ENCODE measurements at places on chromosomes 16 and 17. TPM values are rescaled to one million over a fixed set of nuclear protein-coding genes. Genes with fewer than 3 reads are reported as not detected.
A peak's percentile ranks its signal among the peaks of the same experiment; 100 is the strongest.

Gene RNF222
- 0.03 TPM for total RNA-seq

Gene CTDNEP1
- total RNA-seq = 26.8 TPM

- peak; percentile 5 for DNase-seq
These were observed at the start of gene LPCAT2 for GRCh38 chr16:55508941-55509931. Gene LPCAT2 (plus strand): TSS chr16:55509072. CDS start chr16:55509182, 110 bp downstream.

GRCh38 chr16:66844342-66845079, at the start of gene CA7:
Gene CA7 (plus strand): TSS chr16:66844414. CDS start chr16:66844488, 74 bp downstream.
- no peak for DNase-seq

- no peak for DNase-seq
These were observed 303.0 kb upstream of the ZFHX3 start for GRCh38 chr16:73350707-73351452.

DNA sequence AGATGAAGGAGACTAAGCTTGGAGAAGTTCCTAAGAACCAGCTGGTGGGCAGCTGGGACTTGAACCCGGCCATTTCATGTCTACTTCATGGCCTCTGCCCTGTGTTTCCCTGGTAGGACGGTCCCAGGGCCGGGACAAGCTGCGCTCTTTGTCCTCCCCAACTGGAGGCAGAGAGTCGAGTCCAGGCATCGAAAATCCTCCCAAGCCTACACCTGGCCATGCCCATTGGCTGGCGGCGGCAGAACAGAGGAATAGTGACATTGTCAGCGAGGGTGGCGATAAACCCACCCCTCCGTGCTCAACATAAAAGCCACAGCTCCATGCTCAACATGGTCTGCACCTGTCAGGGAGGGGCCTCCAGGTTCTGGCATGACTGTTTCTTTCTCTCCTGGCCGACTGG, 77.7 kb downstream of the RBFOX3 start:
- DNase-seq = no peak

Gene HP
- not detected for total RNA-seq

DNA sequence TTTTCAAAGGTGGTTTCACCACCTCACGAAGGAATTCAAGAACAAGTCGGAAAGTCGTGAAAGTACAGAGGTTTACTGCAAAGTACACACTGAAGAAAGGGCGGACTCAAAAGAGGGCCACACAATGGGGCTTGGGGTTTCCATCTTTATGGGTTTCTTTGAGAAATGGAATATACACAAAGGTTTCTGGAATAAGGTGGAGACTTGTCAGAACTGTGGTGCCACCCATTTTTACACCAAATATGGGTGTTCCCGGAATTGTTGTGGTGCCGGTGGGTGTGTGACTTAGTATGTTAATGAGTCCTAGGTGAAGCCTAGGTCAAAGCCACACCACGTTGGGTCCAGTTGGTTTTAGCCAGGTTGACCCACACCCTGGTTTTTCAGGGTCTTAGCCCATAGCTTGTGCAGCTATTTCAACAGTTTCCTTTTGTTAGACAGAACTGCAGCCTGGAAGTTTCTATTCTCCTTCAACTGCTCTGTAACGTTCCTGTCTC, 567 bp upstream of the GCSH start:
- DNase-seq = no peak

Gene DHX40
- 66.5 TPM for total RNA-seq

- no peak for DNase-seq
These were observed 214.1 kb downstream of the RPTOR start for GRCh38 chr17:80758481-80759376.

Gene SLC5A11
- total RNA-seq = 0.18 TPM

DNA sequence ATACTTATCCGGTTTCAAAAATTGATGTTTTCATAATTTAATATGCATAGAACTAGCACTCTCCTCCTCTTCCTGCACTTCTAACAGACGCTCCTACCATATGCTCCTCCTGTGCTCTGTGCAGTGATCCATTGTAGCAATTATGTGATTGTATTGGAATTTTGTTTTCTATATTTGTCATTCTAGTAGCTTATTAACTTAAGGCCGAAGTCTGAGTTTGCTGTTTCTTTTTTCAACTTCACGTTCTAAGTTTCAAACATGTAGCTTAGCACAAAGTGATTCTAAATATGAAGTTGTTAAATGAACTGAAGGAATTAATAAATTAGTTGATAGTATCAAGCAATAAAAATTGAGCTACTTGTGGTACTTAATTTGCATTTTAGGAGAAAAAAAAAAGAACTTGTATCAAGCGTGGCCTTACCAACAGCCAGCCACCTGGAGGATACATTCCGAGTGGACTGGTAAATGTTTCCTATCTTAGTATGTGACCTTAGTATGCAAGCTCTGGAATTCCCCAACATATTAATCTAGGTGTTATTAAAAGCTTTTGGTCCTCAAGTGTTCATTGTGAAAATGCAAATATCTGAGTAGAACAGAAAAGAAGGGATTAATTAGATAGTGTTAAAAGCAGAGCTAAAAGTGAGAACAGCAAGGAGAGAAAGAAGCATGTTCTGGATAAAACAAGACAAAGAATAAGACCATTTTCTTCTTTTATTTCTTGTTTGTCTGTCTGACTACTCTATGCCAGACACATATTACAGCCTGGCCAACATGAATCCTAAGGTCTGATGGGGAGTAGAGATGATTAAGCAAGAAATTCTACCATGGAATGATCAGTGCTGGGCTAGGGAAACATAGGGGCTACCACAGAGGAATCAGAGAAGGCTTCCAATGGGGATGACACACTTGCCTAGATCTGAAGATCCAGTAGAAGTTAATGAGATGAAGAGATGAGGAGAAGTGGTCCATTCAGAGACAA, 290.4 kb upstream of the MON1B start:
- no peak for DNase-seq

- DNase-seq = no peak
These were observed 270.6 kb downstream of the CPPED1 start for GRCh38 chr16:12532871-12533610.

- DNase-seq = no peak
These were observed 1.5 kb downstream of the TNFSF12 start for GRCh38 chr17:7550344-7550743.

DNA sequence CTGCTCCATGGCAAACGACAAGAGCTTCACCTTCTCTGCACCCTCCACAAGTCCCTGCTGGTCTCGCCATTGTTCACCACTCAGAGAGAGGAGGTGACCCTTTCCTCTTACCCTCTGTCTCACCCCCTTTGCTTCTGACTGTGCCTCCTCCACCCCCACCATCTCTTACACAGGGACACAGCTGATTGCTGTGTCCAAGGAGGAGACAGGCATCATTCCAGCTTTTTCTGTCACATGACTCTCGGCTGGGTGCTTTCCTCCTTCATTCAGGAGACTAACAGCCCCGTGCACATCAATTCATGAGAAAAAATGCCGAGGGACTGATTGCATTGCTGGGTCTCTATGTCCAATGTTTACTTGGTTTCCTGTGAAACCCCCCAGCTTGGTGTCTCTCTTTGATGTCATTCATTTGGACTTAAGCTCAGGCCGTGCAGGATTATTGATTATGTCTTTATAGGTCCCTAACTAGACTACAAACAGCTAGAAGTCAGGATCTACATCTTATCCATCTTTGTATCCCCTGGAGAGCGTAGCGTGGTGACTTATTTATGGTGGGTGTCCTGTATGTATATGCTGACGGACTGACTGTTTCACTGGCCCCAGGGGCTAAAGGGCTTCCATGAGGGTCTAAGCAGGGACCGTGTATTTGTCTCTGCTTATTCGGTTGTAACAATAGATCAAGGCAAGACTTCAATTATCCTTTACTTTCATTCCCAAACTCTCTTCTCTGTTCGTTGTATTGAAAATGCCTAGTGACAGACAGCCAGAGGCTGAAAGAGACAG, 82.2 kb upstream of the CDH13 start:
- DNase-seq = no peak

Gene PRR29
- 1.1 TPM for total RNA-seq

DNA sequence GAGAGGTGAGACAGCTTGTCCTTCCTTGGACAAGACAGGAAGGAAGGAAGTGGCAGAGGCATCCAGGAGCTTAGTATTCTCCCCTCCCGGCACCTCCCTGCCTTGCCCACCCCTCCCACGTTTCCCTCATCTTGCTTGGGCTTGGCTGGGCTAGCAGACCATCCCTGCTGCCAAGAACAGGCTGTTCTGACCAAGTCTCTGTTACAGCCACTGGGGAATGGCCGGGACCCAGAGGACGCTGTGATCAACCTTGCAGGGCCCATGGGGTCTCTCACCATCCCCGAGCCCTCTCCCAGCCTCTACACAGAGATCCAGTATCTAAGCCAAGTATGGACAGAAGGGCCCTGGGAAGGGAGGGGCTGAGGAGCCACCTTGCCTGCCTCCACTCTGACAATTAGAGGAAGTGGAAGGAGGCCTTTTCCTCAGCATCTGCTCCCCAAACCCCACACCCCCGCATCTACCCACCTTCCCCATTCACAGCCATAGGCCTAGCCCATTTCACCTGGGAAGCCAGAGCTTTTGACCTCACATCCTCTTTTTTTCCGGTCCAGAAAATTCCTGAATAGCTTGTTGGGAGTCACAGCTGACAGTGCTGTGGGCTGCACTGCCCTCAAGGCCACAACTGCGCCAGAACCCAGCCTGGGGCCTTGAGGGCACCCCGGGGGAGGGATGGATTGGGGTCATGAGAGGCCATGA, 14.1 kb downstream of the CD300LG start:
- peak; percentile 73 for DNase-seq

Gene GNAO1
- total RNA-seq = not detected

DNA sequence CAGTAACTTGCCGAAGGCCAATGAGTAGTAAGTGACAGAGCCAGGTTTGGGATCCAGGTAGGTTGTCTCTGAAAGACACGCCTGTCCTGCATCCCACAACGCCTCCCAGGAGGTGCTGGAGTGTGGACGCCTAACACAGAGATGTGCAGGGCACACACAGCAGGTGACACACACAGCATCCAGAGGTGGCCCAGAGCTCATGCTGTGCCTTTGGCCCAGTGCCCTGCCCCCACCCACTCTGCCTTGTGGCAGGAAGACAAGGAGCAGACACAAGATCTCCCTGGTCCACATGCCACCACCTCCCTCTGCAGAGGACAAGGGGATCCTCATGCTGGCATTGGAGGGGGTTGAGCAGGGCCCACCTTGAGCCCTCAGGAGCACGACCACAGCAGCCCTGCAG, 14.7 kb upstream of the STH start:
- no peak for DNase-seq

Gene TP53TG3E
- total RNA-seq = not detected
